ENCODE measurements at places on chromosomes 7 and 10.

DNA sequence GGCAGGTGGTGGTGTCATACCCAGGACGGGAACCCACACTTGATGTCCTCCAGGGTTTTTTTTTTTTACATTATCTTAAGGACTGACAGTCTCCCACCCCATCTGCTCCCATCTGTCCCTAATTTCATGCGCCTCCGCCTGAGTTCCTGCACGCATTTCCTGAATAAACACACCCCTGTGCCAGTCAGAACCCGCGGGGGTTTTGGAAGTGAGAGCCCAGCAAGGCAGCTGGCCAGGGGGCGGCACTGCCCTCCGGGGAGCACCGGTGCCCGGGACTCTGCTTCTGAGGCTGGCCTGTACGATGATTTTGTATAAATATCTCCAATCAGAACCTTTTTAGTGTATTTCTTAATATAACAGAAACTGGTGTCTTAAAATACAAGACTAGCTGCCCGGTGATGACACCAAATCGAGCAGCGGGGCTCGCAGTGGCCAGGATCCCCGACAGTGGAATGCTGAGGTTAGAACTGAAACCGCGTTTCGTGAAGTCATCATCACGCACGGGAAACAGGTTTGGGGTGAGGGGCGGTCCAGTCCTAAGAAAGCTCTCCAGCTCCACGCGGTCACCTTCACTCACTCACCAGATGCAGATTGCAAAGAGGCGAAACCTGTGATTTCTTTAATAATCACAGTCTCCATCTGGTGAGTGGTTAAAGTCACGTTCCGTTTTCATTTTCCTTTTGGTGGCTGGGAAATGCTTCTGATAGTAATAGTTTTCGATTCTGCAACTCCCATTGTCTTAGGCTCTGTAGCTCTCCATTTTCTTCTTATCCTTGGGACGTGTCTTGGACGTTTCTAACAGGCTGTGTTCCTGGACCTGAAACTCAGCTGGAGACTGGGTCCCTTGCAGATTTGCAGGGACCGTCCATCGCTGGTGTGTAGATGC, 19.7 kb downstream of the BNIP3 start:
- no peak for DNase-seq

GRCh38 chr10:79344502-79345195, 2.6 kb upstream of the PPIF start:
- DNase-seq = no peak

GRCh38 chr7:105796365-105796764, 80.0 kb downstream of the ATXN7L1 start:
- DNase-seq = no peak

GRCh38 chr10:19169684-19170083, 121.1 kb downstream of the MALRD1 start:
- no peak for DNase-seq

DNA sequence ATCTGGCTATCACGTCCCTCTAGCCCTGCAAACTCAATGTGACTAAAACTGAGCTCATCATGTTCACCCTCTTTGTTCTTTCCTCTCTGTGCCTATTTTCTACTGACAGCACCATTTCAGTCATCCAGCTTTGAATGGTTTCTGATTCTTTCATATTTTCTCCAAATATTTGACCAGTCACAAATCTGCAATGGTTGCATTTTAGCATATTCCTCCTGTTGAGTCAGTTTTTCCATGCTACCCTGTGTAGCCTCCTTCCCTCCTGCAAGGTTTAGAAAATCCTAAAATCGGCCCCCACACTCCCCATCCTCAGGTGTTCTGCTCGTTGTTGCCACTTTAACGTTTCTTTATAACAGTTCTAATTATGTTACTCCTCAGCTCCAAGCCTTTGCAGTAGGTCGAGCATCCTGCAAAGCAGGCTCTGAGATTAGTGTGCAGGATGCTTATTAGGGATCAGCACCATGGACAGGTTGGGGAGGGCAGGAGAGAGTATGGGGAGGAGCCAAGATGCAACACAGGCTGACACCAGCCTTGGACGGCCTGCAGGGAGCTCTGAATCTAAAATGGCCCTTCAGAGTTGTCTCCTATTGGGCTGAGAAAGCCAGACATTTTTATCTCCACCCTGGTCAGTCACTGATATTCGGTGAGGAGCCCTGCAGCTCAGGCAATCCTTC, 531.0 kb upstream of the COBL start:
- DNase-seq = no peak

DNA sequence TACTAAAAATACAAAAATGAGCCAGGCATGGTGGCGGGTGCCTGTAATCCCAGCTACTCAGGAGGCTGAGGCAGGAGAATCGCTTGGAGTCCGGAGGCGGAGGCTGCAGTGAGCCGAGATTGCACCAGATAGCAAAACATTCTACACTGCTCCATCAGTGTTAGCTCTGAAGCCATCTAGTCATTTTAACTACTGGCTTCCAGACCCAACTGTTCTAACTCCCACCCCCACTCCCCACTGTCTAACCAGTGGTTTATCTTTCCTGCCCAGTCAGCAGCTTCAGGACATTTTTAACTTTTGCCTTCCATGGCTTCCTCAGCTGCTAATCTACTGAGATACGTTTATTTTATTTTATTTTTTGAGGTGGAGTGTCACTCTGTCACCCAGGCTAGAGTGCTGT, 6.2 kb upstream of the FRAT1 start:
- no peak for DNase-seq

DNA sequence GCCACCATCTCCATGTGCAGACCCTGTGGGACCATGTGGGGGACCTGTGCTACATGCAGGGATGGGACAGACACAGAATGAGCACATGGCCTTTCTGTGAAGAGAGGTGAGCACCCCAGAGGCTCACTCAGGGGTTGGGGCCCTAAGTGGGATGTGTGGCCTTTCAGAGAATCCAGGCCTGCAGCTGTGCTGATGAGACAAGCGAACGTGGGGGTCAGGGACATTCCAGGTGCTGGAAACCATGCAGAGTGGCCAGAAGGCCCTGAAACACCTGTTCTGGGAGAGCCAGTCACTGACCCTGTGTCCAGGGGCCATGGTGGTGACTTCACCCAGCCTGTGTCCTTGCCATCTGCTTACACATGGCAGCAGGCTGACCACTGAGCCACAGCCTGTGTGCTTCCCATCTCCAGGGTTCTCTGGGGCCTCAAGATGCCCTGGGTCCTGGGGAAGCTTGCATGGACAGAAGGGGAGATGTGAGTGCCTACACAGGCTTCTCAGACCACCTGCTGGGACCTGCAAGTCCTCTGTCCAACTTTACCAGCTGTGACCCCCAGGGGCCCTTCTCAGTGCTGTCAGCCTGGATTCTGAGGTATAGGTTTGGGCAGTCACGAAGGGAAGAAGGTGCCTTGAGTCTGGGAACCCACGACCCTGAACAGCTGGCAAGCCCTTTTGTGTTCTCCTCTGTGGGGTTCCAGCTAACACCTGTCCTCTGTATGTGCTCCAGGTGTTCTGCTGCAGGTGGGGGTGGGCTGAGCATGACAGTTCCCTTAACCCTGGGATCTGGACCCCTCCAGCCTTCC, 17.6 kb downstream of the RAMP3 start:
- DNase-seq = no peak

GRCh38 chr7:118011652-118012051, 138.4 kb upstream of the CTTNBP2 start:
- no peak for DNase-seq

DNA sequence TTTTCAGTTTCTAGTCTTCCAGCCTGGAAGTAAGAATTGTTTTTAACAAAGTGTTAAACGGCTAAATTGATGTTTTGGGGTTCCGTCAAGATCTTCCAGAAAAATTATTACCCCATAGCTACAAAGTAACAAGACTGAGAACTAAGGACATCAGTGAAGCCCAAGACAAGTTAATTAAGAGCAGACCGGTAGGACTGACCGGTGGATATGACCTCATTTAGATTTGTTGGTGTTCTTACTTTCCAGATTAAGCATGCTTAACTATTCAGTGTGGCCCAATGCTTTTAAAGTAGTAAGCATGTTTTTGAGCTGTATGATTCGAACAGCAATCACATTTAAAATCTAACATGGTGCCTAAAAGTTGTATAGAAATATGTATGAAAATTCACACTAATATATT, 73.1 kb upstream of the RPA3 start:
- DNase-seq = no peak

- no peak for DNase-seq
Measured at GRCh38 chr7:158500651-158501052, 87.0 kb downstream of the PTPRN2 start.

DNA sequence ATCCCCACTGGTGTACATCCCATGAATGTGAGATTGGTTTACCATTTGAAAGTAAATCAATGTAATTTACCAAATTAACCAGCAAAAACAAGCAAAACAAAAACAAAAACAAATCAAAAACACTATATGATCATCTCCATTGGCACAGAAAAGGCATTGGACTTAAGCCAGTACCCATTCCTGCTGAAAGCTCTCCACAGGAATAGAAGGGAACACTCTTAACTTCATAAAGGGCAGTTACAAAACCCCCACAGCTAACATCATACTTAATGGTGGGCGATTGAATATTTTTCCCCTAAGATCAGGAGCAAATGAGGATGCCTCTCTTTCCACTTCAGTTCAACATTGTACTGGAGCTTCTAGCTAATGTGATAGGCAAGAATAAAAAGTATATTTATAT, 34.1 kb downstream of the PRKG1 start:
- DNase-seq = no peak

DNA sequence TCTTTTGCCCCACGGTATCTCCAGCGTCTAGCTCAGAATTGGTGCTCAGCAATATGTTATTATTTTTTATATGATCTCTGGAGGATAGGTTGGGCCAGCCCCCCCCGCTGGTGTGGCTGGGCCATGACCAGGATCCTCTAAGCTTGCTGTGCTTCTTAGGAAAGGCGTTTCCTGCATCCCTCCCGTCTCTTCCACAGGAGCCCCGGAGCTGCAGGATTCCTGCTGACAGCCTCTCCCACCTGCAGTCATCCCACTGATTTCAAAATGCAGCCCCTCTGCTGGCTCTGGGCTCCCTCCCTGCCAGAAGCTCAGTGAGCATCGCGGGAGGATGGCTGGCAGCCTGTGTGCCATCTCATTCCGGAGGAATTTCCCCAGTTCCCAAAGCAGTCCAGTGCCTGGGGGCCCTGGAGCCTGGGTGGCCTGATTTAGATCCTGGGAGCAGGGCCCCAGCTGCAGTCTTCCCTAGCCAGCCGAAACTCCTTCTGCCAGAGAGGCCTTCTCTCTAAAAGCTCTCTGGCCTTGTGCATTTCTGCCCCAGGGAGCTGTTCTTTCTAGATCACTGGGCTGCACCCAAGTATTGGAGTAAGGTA, 21.8 kb upstream of the GOLGA7B start:
- no peak for DNase-seq

GRCh38 chr7:70580161-70580560, 551.8 kb upstream of the GALNT17 start:
- no peak for DNase-seq

Measured in HCT116 (cell line).